Airway epithelial cell (primary cell): ENCODE measurements at places on chromosomes 11 and 22. TPM values are rescaled to one million over a fixed set of nuclear protein-coding genes. Genes with fewer than 3 reads are reported as not detected.

KCNJ1 gene
- total RNA-seq, result 0.07 and 0.33 TPM in 2 replicates

APOBEC3B gene
- total RNA-seq, result 0.70 and 1.3 TPM in 2 replicates

MMP8 gene
- total RNA-seq, result not detected in 2 replicates

C11orf21 gene
- total RNA-seq, result not detected in 2 replicates

UBQLNL gene
- total RNA-seq, result not detected in 2 replicates

DAGLA gene
- total RNA-seq, result 0.09 and 0.56 TPM in 2 replicates

RAB38 gene
- 86.3 and 86.4 TPM in 2 replicates for total RNA-seq

POU2AF2 gene
- total RNA-seq, result not detected in 2 replicates

CD3D gene
- total RNA-seq, result not detected in 2 replicates

ACTN3 gene
- total RNA-seq, result 0.14 TPM in 1 of 2 replicates, not detected in the other

SLC35C1 gene
- 12.2 and 13.1 TPM in 2 replicates for total RNA-seq

HEPN1 gene
- total RNA-seq, result not detected in 2 replicates

SLC22A8 gene
- total RNA-seq, result not detected in 2 replicates
